ENCODE measurements at places on chromosomes 2 and 18.

GRCh38 chr18:11654736-11655605 lies 34.1 kb upstream of the GNAL start:
- peak; percentile 69 for DNase-seq

DNA sequence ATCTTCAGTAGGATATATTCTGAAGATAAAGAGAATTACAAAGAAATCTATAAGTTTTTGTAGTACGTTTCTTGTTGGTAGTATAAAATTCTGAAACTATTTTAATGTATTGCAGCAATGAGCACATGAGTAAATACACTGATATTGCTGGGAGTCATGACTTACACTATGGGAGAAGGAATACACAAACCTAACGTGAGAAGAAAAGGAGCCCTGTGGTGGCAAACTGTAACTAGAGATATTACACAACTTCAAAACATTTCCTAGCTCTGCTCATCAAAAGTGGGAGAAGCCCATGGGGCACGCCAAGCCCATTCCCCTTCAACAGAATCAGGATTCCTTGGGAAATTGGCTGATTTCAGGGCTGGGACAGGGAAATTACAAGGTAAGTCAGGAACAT lies 20.5 kb downstream of the SPIRE1 start:
- DNase-seq, result peak; percentile 84

DNA sequence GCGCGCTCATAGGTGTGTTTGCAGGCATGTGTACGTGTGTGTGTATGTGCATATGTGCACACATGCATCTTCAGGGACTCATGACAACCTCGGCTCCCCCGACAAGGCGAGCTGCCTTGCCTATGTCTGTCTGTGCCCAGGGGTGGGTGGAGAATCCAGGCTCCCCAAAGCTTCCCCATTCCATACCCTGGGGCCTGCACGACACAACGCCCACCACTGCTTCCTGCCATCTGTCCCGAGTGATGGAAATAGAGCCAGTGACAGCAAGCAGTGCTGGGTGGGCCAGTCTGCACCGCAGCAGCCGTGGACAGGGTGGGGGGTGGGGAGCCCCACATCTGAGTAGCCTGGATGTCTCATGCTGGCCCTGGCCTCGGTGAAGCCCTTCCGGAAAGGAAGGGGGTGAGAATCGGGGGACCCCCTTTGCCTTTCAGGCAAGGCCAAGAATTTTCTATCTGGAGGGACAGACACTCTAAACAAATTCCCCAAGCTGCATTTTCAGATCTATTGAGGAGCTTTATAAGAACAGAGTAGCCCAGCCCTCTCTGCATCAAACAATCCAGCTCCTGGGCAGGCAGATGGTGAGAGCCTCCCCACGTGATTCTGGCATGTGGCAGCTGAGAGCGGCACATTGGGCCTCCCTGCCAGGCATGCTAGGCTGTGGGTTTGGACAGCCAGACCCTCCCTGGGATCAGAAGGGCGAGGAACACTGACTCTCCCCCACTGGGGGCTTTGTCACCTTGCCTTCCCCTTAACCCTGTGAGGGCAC lies 4.9 kb downstream of the KCNIP3 start:
- no peak for DNase-seq

GRCh38 chr18:2171840-2172625 lies 399.3 kb downstream of the METTL4 start:
- no peak for DNase-seq

DNA sequence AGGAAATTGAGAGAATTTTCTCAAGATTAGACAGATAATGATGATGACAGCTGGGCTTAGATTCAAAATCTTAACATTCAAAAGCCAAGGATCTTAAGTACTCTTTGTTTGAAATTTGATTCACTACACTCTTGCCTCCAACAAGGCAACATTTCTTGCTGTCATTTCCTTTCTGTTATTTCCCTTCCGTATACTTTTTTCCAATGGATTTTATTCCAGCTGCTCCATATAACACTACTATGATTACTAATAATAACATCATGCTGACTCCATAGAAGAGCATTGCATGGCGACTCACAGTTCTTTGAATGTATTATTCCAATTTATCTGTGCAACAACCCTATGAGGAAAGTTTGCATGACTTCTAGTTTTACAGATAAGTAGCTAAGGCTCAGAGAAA lies 33.9 kb upstream of the CCDC102B start:
- peak; percentile 68 for DNase-seq

DNA sequence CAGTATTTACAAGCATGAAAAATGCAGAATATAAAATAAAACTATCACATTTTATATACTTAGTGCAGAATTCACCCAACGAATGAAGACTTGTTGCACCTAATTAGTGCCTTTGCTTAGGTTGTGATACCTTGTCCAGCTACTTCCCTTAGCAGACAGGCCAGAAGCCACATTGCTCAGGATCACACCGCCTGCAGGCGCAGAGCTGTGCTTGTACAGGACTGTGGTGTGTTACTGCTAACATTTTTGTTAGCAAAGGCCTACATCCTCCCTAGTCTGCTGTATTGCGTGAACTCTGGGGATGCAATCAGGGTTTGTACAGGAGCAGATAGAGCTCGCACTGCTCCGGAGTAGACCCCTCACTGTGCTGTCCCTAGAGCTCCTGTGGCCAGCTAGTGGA lies 336.9 kb downstream of the CBLN2 start:
- DNase-seq, result no peak

DNA sequence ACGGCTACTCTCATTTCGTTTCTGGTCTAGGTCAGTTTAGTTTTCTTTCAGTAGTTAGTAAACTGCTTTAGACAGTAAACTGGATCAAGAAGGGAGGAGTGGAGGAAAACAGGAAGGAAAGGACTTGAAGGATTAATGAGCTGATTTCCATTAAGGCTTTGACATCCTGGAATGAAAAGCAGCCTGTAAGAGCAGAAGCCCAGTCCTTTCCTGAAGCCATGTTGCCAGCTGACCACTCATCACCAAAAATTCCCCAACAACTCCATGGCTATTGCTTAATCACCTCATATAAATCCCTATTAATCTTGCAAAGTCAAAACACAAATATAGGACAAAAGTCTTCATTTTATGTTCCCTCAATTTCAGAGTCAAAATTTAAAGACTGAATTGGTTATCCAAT lies 113.7 kb upstream of the ZFP36L2 start:
- peak; percentile 83 for DNase-seq

- peak; percentile 43 for DNase-seq
These were observed 87.9 kb upstream of the LRRTM1 start for GRCh38 chr2:80392441-80392840.
